Astrocyte (in vitro differentiated cells and primary cell): ENCODE measurements at places on chromosomes 2 and 18. TPM values are rescaled to one million over a fixed set of nuclear protein-coding genes. Genes with fewer than 3 reads are reported as not detected.
A peak's percentile ranks its signal among the peaks of the same experiment; 100 is the strongest.

DNA sequence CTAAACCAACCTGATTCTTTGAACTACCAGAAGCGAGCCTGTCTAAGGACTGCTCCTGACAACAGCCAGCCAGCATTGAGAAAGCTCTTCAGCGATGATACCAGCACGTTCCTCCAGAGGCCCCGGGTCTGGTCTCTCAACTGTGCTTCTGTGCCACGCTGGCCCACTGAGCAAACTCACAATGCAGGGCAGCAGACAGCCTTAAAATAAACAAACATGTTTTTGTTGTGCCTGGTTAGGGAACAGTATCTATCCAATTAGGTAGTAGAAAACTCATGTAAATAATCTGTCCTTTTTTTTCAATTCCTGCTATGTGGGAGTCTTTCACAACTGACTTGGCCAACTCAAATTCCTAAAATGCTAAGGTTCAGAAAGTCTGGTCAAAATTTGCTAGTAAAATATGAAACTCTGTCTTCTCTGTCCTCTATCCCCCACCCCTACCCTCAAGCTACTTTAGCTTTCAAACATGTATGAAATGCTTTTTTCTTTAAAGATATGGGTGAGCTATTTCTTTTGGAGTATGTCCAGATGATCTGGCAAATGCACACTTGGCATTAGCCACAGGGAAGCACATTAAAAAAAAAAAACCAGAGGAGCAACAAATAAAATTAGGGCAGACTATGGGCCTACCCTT, 21.4 kb upstream of the EML4 start:
- no peaks in the 10 kb centered on the region for H3K36me3 ChIP-seq
- peak; percentile 54 for DNase-seq
- no peak overlapping the region for H3K4me3 ChIP-seq
- no peak overlapping the region for H3K27ac ChIP-seq

GRCh38 chr2:53740170-53740569, 27.4 kb upstream of the CHAC2 start:
- no peaks in the 10 kb centered on the region for H3K27me3 ChIP-seq
- no peaks in the 10 kb centered on the region for H3K36me3 ChIP-seq
- H3K27ac ChIP-seq, result no peak overlapping the region
- H3K4me1 ChIP-seq, result no peaks in the 10 kb centered on the region

DNA sequence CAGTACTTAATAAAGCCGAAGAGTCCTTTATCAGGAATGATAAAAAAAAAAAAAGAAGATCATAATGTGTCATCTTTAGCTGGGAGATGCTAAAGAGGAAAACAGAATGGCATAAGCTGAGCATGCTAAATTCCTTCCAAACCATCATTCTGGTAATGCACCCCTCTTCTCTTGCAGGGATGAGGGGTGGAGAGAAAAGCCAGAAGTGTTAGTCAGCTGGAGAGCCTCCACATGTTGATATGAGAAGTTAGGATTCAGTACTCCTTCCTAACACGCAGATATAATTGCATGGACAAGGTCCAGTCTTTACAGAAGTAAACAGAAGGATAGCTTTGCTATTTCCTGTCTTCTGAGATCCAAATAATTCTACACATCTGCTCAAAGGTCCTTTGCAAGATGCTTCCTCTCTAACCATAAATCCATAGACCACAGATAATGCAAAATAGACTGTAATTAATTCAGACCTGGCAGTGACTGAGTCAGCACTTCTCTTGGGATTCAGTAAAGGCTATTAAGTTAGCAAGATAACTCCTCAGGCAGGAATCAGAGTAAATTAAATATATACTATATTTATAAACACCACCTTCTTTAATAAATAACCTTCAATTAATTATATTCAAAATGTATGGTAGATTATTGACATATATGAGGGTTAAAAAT, 930.0 kb upstream of the KLHL29 start:
- no peak for DNase-seq
- no peaks in the 10 kb centered on the region for H3K36me3 ChIP-seq
- H3K4me3 ChIP-seq, result no peak overlapping the region
- no peak overlapping the region for H3K27ac ChIP-seq
- H3K4me1 ChIP-seq, result no peaks in the 10 kb centered on the region
- no peaks in the 10 kb centered on the region for H3K27me3 ChIP-seq

GRCh38 chr2:239715606-239716005, 309.5 kb downstream of the NDUFA10 start:
- DNase-seq, result no peak
- no peak overlapping the region for H3K27ac ChIP-seq
- H3K4me1 ChIP-seq, result no peaks in the 10 kb centered on the region
- H3K36me3 ChIP-seq, result no peaks in the 10 kb centered on the region

DNA sequence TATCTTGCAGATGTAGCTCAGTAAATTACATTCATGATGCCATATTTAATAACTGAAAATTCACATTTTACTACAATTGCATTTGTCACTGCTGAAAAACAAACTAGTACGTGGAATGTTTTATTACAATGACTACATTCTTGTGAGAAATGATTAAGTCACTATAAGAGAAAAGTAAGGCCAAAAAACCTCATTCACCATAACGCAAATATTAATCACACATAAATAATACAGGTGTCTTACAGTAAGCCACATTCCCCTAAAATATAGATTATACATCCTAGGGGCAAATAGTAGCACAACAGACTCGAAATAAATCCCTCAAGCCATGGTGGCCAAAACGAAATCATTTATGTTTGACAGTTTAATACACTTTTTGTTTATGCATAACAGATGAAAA, 460.6 kb downstream of the NR4A2 start:
- no peak for DNase-seq
- no peak overlapping the region for H3K4me3 ChIP-seq
- no peaks in the 10 kb centered on the region for H3K36me3 ChIP-seq
- H3K27ac ChIP-seq, result no peak overlapping the region

The CNDP1 gene
- 0.31 TPM in 1 of 2 replicates, not detected in the other for total RNA-seq

The CCDC150 gene
- 2.2 and 4.4 TPM in 2 replicates for total RNA-seq

GRCh38 chr2:27212626-27213471, 781 bp upstream of the SLC5A6 start:
- H3K27me3 ChIP-seq, result no peaks in the 10 kb centered on the region
- peak; percentile 70 for DNase-seq
- peaks cover 15% of the 10 kb centered on the region for H3K4me1 ChIP-seq

The ITPRIPL1 gene
- total RNA-seq, result 0.10 and 0.45 TPM in 2 replicates

GRCh38 chr2:8545695-8546611, 135.9 kb upstream of the ID2 start:
- no peak for DNase-seq
- H3K27ac ChIP-seq, result no peak overlapping the region
- H3K27me3 ChIP-seq, result no peaks in the 10 kb centered on the region
- H3K4me3 ChIP-seq, result no peak overlapping the region

DNA sequence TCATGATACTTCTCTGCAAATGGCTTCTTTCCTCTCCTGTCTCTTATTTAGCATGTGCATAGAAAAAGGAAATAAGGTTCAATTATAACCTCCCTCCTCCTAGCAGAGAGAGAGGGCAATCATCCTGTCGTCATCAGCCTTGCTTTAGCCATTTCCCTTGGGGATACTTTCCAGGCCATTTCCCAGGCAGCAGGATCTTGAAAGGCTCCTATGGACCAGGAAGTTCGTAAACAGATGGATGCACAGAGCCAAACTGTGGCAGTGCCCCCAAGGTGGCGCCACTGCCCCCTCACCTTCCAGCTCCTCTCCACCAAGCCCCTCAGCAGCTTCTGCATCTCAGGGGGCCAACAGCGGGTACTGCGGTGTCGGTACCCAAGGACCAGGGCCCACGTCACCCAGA, 157.4 kb downstream of the DTNA start:
- no peaks in the 10 kb centered on the region for H3K4me1 ChIP-seq
- no peaks in the 10 kb centered on the region for H3K27me3 ChIP-seq
- no peak overlapping the region for H3K4me3 ChIP-seq
- no peak for DNase-seq
- no peaks in the 10 kb centered on the region for H3K36me3 ChIP-seq

- no peak overlapping the region for H3K27ac ChIP-seq
- H3K27me3 ChIP-seq, result no peaks in the 10 kb centered on the region
- H3K36me3 ChIP-seq, result no peaks in the 10 kb centered on the region
- H3K4me3 ChIP-seq, result no peak overlapping the region
- DNase-seq, result no peak
- H3K4me1 ChIP-seq, result no peaks in the 10 kb centered on the region
These were observed 347.4 kb upstream of the LRP1B start for GRCh38 chr2:142478206-142478605.

DNA sequence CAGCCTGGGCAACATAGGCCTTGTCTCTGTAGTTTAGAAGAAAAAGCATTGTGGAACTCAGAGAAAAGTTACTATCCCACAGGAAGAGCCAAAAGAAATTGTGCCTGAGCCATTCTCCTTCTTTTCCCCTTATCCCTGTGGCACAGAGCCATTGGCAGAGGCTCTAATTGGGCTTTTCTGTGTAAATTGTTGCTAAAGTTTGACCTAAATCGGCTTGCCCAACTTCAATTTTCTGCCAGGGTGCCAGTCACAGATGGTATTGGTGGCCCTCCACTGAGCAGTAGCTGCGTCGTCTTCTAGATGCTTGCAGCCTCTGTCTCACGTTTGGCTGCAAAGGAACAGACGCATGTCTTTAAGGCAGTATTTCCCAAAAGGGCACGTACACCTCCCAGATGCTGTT, 30.3 kb downstream of the ZNF532 start:
- no peak for DNase-seq
- no peak overlapping the region for H3K4me3 ChIP-seq
- H3K4me1 ChIP-seq, result peaks cover 10% of the 10 kb centered on the region

The TNP1 gene
- total RNA-seq, result not detected in 2 replicates
